PC-3 (cell line): ENCODE measurements at places on chromosomes 12 and 14.

DNA sequence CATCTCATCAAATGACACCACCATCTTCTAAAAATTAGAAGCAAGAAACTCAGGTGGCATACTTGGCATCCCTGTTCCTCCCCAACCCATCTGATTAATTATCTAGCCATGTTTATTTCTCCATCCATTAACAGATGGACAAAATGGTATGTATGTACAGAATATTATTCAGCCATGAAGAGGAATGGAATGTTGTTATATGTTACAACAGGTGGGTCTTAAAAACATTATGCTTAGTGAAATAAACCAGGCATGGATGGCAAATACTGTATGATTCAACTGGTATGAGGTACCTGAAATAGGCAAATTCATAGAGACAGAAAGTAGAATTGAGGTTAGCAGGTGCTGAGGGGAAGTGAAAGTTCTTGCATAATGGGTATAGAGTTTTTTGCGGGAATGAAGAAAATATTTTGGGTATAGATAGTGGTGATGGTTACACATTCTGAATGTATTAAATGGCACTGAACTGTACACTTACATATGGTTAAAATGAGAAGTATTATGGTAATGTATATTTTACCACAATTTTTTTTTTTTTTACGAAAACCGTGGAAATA lies 17.5 kb downstream of the YY1 start:
- DNase-seq, result no peak

DNA sequence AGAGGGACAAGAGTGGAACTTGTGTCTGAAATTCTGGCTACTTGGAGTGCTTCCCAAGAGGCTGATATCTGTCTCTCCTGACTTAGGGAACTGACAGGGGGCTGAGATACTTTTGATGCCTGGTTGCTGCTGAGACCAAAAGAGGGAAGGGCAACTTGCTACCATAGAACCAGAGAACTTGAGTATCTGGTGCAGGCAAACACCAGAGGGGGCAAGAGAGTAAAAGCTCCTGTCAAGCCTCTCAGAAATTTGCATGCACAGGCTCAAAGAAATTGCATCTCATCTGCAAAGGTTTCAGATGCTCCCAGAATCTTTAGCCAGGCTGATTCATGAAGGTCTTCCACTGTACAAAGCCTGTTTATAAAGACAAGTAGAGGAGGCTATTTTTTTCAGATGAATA lies 391.3 kb upstream of the FOXG1 start:
- peak; percentile 56 for DNase-seq

GRCh38 chr12:24707334-24707733 lies 241.6 kb downstream of the BCAT1 start:
- DNase-seq, result no peak

DNA sequence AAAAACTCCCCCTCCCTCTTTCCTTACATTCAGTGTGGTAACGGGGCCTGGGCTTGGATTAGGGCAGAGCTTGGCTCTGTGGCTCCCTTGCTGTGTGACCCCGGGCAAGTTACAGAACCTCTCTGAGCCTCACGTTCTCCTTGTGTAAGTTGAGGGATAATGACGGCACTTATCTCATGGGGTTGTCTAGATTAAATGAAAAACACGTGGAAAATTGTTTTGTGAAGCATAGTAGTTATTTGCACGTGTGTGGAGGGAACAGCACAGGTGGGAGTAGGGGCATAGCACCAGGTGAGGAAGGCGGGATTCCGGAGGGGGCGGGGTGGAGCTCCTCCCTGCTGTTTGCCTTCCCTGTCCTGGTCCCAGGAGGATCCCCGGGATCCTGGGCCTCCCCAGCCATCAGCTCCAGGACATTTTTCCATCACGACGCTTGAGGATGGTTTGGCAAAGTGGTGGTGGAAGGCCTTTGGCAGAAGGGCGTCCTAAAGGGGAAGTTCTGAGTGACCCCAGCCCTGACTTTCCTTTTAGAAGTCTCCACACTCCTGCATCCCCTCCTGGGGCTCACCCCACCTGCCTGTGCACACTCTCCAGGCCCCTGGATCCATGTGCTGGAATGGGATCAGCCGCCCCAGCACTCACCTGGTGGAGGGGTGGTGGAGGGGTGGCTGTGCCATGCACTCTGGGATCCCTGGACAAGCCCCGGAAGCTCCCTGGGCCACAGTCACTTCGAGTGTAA lies 22.7 kb downstream of the LRTM2 start:
- DNase-seq, result no peak
